ENCODE measurements at places on chromosomes 13 and 19. TPM values are rescaled to one million over a fixed set of nuclear protein-coding genes. Genes with fewer than 3 reads are reported as not detected.

DNA sequence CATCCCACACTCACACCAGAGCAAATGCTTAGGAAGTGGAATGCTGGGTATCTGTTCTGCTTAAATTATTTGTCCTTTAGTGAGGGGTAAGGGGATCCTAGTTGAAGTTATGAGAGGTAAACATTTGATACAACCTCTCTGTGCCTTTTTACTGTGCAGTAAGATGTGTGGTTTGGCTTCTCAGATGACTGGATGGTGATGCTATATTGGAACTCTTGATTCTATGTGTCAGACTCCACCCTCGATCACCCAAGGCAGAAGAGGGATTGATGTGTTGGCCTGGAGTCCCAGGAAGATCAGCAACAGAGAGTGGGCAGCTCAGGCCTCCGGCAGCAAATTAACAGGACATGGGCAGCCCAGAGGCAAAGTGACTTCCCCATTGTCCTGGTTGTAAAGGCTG, 66.7 kb downstream of the SIPA1L3 start:
- no peak for DNase-seq

The TSHZ3 gene
- polyA plus RNA-seq = 0.46 TPM

- no peak for DNase-seq
These were observed 51.8 kb upstream of the GPI start for GRCh38 chr19:34313188-34313587.

The CILP2 gene
- 0.29 TPM for polyA plus RNA-seq

GRCh38 chr13:106299621-106300020, 235.8 kb downstream of the EFNB2 start:
- DNase-seq = no peak

DNA sequence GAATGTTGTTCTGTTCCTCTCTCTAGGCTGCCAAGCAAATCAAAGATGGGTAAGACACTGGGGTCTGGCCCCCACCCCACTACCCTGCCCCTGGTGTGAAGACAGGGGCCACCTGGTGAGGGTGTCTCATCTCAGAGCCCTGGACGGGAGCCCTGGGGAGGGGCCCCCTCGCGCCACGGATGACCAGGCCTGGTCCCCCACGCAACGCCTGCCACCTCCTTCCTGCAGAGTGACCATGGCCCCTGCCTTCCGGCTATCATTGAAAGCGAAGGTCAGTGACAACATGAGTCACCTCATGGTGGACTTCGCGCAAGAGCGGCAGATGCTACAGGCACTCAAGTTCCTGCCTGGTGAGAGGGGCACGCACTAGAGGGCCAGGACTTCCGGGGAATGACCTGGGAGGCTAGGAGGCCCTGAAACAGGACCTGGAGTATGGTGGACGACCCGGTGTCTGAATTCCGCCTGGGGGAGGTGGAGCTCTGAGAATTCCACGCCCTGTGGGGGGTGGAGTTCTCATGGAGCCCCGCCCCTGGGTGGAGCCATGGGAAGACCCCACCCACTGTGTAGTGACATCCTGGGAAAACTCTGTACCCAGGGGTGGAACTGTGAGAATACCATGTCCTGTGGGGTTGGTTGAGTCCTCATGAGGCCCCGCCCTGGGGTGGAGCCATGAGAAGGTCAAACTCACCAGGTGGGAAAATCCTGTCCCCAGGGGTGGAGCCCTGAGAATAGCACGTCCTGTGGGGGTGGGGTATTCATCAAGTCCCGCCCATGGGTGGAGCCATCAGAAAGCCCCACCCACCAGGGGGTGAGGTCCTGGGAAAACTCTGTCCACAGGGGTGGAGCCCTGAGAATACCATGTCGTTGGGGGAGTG, 6.1 kb downstream of the FSD1 start:
- DNase-seq = no peak

DNA sequence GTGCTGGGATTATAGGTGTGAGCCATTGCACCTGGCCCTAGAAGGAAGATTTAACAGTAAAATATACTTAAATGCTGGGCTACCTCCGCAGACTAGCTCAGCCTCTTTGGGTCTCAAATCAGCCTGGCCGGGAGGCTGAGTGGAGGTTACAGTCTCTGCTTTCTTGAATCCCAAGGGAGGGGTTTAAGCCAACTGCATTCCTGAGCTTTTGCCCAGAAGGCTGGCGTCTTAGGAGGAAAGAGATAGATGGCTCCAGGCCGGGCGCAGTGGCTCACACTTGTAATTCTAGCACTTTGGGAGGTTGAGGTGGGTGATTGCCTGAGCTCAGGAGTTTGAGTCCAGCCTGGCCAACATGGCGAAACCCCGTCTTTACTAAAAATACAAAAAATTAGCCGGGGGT, 623 bp upstream of the C5AR1 start:
- no peak for DNase-seq

DNA sequence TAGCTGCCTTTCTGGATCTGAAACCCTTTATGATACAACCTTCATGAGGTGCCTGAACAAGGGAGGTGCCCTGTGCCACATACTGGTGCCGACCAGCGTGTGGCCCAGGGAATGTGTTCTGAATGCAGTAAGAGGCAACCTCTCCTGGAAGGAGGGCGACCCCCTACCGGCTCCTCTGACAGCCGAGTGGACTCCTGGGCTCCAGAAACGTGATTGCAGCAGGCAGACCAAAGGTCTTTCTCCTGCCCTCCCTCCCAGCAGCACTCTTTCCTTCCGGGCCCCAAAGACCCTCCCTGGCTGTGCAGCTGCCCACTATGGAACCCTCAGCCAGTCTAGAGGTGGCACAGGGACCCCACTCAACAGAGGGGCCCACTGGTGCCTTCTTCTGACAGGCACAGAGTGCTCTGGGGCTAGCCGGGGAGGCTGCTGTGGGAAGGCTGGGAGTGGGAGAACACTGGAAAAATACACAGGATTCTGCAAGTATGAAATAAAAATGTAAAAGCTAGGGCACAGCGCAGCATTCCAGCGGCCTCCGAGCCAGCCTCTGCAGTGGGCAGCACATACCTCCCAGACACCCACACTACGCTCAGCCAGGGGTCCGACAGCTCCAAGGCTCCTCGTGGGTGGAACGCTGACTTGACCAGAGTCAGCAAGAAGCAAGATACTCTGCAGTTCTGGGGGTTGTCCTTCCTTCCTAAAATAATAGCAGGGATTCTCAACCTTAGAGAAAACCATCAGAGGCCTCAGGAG, 14.9 kb downstream of the SH3GL1 start:
- DNase-seq = no peak

- DNase-seq = no peak
These were observed 905.8 kb downstream of the SLITRK1 start for GRCh38 chr13:82976499-82976898.

DNA sequence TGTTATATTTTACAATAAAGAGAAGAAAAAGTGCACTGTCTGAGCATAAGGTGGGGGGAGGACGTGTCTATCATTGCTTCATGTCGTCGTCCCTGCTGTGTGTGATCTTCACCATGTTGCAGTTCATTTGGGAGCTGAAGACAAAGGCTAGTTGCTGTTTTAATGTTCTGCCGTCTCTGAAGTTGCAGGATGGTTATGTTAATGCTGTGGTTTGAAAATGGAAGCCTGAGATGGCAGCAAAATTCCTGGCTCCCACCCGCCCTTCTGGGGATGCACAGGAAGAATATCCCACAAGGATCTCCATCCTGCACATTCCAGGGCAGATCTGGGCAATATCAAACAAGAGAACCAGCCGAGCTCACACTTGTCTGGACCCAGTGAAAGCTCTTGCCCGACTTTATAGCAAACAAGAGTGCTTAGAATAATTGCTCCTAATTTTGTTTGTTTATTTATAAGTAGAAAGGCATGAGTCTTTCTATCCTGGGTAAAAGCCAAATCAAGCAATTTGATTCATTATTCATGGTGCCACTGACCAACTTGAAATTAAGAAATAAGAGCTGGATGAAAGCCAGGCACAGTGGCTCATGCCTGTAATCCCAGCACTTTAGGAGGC, 110.3 kb upstream of the ABCC4 start:
- DNase-seq = no peak

The RASIP1 gene
- polyA plus RNA-seq = 0.69 TPM

The SPTBN4 gene
- not detected for polyA plus RNA-seq

The BICRA gene
- 1.8 TPM for polyA plus RNA-seq

DNA sequence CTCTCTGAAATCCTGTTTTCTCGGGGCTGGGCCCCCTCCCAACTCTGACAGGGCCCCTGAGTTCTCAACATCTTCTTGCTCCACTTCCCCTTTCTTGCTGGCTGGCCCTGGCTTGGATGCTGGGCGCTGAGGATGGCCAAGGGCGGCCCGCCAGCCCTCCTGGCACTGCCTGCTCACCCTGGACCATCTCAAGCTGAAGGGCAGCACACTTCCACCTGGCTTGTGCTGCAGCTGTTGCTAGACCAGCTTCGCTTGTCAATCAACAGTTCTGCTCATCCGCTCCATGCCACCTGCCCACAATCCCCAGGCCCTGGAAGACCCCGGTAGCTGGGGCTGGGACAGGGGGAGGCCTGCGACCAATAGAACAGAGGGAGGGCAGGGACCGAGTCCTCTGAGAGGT, 6.9 kb upstream of the GMIP start:
- no peak for DNase-seq

The CLDN10 gene
- polyA plus RNA-seq = not detected

GRCh38 chr19:1250437-1251260, 2.3 kb downstream of the MIDN start:
- peak; percentile 93 for DNase-seq

The RGL3 gene
- 4.2 TPM for polyA plus RNA-seq

- peak; percentile 74 for DNase-seq
These were observed 7.2 kb downstream of the PHF11 start for GRCh38 chr13:49502954-49503353.

Measured in sigmoid colon (tissue), 7 donors.